Osteocyte (in vitro differentiated cells): ENCODE measurements at places on chromosomes 5 and 9. TPM values are rescaled to one million over a fixed set of nuclear protein-coding genes. Genes with fewer than 3 reads are reported as not detected.

CETN3 gene
- 17.8 and 19.7 TPM in 2 replicates for total RNA-seq

LCP2 gene
- not detected in 2 replicates for total RNA-seq

- DNase-seq: no peak
These were observed at the start of gene DBN1 for GRCh38 chr5:177473443-177474001. TSS of gene DBN1 (minus strand) at chr5:177473634. CDS start at chr5:177473521, 113 bp downstream.

- DNase-seq: peak; percentile 49
These were observed 127.4 kb downstream of the COL23A1 start for GRCh38 chr5:178462816-178463215.

DNA sequence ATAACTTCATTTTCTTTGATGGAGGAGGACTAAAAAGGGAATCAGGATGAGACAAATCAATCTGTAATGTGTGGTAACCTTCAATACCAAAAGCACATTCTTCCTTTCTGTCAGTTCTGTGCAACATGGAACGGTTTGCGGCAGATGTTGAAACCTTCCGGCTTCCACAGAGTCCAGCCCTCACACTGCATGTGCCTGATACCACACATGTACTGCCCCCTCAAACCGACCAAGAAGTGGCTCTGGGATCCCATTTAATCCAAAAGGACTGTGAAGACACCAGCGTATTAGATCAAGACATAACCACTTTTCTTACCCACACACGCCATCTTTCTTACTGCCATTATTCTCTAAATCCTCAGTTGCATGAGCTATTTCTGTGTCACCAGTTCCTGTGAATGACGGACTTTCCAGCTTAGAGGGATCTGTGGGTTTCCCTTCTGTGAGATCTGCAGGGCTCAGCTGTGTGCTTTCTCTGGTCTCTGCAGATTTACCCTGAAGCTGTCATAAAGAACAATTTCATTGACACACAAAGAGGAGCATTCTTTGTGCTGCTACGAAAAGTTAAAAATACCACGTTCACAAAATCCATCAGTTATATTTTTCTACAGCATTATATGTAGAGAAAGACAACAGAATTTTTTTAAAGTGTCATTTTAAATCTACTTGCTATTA lies 25.8 kb downstream of the NSUN2 start:
- DNase-seq: peak; percentile 32

DNA sequence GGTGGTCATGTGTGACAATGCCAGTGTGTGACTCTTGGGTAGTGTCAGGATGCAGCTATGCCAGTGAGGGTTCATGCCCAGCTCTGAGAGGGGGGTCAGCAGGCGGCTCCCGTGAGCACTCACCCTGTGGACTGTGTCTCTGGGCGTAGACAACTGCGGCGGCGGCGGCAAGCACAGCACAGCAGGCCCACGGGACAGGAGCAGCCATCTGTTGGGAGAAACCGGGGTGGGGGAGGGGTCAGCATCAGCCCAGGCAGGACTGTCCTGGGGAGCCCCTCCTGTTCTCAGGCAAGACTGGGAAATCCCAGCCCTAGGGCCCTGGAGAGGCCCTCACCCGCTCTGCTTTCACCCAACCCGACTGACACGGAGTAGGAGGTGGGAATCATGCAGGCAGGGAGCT lies 20.8 kb downstream of the CNTFR start:
- no peak for DNase-seq

SUSD3 gene
- total RNA-seq: not detected in 2 replicates

DNA sequence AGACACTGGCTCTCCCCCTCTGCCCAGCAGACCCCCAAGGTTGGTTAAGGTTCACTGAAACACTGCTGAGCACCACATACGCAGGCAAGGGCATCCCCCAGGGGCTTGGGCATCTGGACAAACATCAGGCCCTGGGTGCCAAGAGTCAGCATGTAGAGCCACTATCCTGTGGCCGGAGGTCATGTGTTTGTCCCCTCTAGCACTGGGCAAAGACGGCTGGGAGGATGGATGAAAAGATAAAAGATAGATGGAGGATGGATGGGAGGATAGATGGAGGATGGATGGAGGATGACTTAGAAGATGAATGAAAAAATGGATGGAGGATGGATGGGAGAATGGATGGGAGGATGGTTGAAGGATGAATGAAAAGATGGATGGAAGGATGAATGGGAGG lies 216.8 kb upstream of the IER5L start:
- no peak for DNase-seq

- DNase-seq: no peak
These were observed 3.7 kb downstream of the SPATA31E1 start for GRCh38 chr9:87886210-87886932.

DNA sequence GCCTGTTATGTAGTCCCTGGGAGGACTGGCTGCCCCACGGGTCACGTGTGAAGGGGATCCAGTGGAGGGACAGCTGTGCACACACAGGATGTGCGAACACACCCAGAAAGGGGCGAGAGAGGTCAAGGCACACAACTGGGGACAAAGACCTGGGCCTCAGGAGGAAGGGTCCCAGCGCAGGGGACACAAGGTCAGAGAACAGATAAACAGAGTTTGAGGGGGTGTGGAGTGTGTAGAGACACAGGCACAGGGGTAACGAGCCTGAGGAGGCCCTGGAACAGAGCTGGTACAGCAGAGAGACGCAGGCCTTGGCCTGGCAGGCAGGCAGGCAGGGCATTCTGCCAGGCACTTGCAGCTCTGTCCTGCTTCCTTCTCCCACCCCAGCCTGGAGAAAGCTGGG lies 14.8 kb upstream of the PSMD5 start:
- DNase-seq: no peak

- DNase-seq: no peak
These were observed 45.8 kb downstream of the LRRTM2 start for GRCh38 chr5:138829341-138829740.

BTNL8 gene
- not detected in 2 replicates for total RNA-seq

GRCh38 chr5:17257705-17258273 lies 40.4 kb downstream of the BASP1 start:
- no peak for DNase-seq

SH2D3C gene
- 19.3 and 20.4 TPM in 2 replicates for total RNA-seq

DNA sequence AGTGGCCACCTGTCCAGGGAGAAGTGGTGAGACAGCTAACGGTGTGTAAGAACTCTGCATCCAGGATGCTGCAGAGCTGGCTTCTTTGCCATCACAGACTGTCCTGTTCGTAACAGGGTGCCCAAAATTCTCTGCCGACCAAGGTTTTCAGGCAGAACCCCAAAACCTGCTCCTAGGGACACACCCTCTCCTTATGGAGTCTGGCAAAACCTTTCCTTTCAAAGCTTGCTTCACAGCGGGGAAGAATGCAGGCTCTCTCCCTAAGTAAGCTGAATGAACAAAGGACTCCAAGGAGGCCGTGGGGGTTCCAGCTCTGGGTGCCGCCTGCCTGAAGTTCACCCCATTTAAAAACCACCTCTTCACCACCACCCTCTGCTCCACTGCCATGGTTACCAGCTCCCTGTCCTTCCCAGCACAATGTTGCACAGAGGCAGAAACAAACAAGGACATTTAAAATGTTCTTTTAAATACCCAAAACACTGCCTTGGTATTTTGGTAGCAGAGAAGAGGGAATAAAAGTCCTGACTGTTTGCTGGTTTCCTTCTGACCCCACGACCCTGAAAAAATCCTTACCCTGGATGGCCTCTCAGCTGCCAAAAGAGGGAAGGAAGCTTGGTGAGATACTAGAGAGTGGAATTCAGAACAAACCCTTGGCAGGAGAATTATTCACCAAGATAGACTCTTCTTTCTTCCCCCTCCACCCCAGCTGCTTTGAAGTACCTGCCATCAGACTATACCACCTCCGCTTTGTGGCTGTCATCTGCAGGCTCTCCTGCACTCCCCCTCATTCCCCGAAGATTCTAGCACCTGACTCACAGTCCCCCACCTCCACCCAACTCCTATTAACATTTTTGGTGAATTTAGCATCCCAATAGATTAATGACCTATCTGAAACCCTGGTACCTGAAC lies 7.1 kb upstream of the KLF9 start:
- DNase-seq: no peak

STKLD1 gene
- total RNA-seq: 3.5 and 5.1 TPM in 2 replicates

DNA sequence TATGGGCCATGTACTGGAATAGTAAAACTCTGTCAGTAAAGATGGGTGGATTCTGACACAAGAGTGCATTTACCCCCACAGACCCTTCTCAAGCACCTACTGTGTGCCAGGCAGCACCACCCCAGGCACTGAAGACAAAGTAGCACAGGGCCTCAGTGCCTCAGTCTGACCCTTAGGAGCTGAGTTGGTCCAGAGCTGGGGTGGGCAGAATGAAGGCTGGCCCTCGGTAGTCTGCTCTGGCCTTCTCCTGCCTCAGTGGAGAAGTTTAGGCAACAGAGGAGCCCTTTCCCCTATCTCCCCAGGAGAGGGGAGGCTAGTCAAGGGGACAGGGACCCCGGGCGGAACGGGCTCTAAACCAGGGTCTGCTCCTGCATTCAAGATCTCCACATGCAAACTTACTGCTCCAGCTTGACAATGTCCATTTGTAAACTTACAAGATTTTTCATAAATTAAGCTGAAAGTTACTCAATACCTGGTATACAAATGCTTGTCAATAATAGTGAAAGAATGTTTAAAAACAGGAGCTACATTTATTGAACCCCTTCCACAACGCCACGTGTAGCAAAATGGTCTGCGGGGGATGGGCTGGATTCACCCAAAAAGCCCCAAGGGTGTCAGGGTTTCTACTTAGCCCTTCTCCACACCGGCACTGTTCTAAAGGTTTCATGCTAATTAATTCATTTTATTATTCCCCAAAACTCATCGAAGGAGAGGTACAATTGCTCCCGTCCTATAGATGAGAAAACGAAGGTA lies 1.5 kb downstream of the VDAC1 start:
- no peak for DNase-seq

TRIM7 gene
- total RNA-seq: 3.8 and 4.0 TPM in 2 replicates

DNA sequence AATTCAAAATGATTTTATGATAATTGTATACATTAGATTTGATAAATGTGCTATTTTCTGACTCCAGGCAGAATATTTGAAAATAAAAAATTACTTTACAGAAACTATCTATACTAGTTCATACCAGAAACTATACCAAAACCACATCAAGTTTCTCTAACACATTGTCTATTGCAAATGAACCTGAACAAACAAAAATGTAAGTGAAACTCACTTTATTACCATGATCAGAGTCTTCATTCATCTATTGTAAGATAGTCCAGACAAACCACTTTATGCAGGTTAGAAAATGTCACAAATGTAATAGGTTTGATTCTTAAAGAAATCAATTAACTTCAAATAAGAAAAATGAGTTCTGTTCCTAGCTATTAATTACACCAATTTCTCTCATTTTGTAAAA lies 99.4 kb downstream of the OXCT1 start:
- no peak for DNase-seq

RGS14 gene
- total RNA-seq: 6.2 and 7.4 TPM in 2 replicates

DNA sequence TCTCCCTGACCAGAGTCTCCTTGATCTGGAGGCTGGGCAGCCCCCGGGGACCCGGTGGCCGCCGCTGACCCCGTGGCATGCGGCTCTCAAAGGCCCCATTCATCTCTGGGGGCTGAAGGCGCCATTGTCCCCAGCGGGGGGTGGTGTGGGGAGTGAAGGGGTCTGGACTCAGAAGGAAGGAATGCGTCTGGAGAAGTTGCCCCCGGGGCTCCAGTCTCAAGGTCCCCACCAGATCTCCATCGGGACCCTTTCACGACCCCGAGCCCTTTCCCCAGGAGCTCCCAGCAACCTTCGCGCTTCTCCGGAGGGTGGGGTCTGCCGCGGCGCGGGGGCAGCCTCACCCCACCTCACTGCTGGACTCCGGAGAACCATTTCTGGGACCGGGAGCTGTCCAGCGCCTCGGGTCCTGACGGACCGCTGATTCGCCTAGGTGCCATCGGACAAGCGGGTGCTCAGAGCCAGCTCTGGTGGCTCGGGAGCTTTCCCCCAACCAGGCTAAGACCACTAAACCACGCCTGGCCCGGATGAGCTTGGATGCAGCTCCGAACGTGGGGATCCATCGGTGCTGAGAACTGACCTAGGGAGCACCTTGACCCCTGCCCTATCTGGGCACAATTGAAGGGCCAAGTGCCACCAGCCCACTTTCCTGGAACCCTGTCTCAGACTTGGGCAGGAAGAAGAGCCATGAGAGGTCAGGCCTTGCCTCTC lies 5.1 kb upstream of the PCDH1 start:
- peak; percentile 87 for DNase-seq

SLC31A1 gene
- total RNA-seq: 22.1 and 22.4 TPM in 2 replicates
